ENCODE measurements at places on chromosomes 6 and 20.

DNA sequence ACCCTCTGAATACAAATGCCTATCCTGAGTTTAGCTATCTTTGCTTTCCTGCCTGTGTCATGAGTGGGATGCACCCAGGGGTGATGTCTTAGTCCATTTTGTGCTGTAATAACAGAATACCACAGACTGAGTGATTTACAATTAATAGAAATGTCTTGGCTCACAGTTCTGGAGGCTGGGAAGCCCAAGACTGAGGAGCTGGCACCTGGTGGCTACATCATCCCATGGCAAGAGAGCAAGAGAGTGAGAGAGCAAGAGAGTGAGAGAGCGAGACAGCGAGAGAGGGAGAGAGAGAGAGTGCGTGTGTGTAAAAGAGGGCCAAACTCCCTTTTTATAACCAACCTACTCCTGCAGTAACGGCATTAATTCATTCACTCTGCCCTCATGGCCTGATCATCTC lies 76.8 kb downstream of the PRDM1 start:
- DNase-seq, result no peak

GRCh38 chr6:166907871-166908806 lies 48.2 kb downstream of the RNASET2 start:
- no peak for DNase-seq

DNA sequence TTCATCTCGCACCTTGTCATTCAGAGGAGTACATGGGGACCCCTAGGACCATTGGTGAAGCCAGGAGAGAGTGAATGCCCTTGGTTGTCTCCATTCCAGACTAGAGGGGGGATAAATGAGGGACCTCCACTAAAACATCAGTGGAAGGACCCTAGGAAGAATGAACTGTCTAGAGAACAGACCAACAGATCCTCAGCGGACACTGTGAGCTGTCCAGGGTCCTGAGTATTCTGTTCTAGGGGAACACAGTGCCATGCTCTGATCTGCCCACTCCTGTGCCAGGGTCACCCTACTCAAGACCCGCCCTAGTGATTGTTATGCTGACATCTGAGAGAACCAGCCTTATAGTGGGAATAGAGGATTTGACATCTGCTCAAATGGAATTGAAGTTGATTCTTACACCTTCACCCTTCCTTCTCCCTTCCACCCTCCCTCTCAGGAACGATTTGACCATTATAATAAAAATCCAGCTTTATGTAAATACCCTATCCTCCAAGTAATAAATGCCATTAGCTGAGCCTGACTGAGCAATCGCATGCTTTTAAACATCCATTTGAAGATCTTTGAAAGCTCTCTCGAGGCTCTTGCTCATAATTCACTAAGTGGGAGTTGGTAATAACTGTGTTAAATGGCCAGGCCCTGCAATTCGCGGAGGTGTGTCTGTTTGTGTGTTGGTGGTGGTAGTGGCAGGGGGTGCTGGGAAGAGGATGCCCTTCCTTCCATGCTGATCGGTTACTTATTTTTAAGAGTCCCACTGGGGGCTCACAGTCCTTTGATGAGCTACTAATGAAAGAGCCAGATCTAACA lies 43.6 kb upstream of the SLC32A1 start:
- peak; percentile 28 for DNase-seq

DNA sequence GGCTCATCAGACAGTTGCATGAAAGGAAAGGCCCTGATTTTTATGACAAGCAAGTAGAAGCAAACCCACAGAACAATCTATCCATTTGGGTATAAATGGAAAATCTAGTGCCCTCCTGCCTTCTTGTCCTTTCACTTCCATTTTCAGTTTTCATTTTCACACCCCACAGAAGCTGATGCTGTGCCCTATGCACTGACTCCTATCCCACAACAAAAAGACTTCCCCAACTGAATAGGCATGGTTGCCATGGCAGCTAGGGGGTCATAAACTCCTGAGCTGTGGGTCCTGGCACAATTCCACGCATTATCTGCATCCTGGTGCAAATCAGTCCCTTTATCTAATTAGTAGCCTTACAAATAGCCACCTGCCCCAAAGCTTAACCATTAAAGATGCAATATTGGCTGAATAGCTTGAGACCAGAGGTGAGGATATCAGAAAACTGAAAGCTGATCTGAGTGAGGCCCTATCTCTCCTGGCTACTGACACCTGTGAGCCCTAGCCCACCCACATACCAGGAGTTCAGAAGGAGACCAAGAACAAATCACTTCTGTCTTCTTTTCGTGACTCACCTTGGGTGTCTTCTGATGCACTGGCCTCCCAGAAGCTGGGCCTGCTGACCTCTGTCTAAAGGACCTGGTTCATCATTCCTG lies 34.9 kb upstream of the HEY2 start:
- DNase-seq, result no peak

DNA sequence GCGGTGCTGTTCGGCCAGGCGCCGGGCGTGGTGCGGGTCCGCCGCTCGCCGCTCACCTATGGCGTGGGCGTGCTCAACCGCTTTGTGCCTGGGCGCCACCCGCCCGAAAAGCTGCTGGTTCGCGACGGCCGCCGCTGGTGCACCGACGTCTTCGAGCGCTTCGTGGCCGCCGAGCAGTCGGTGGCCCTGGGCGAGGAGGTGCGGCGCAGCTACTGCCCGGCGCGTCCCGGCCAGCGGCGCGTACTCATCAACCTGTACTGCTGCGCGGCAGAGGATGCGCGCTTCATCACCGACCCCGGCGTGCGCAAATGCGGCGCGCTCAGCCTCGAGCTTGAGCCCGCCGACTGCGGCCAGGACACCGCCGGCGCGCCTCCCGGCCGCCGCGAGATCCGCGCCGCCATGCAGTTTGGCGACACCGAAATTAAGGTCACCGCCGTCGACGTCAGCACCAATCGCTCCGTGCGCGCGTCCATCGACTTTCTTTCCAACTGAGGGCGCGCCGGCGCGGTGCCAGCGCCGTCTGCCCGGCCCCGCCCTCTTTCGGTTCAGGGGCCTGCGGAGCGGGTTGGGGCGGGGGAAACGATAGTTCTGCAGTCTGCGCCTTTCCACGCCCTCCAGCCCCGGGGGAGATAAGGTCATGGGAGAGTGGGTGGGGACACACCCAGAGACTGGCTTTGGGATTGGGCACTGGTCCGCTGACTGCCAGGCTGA lies 15.7 kb downstream of the ADISSP start:
- no peak for DNase-seq

GRCh38 chr6:162029873-162030576 lies 697.5 kb downstream of the PRKN start:
- no peak for DNase-seq

- DNase-seq, result no peak
These were observed 549.4 kb upstream of the SYNCRIP start for GRCh38 chr6:86192123-86192522.

GRCh38 chr6:109791301-109791700 lies 100.2 kb downstream of the FIG4 start:
- DNase-seq, result peak; percentile 33

GRCh38 chr6:25918083-25918683 lies 12.3 kb downstream of the SLC17A2 start:
- no peak for DNase-seq

GRCh38 chr20:32780749-32781655 lies 18.8 kb downstream of the DNMT3B start:
- no peak for DNase-seq

DNA sequence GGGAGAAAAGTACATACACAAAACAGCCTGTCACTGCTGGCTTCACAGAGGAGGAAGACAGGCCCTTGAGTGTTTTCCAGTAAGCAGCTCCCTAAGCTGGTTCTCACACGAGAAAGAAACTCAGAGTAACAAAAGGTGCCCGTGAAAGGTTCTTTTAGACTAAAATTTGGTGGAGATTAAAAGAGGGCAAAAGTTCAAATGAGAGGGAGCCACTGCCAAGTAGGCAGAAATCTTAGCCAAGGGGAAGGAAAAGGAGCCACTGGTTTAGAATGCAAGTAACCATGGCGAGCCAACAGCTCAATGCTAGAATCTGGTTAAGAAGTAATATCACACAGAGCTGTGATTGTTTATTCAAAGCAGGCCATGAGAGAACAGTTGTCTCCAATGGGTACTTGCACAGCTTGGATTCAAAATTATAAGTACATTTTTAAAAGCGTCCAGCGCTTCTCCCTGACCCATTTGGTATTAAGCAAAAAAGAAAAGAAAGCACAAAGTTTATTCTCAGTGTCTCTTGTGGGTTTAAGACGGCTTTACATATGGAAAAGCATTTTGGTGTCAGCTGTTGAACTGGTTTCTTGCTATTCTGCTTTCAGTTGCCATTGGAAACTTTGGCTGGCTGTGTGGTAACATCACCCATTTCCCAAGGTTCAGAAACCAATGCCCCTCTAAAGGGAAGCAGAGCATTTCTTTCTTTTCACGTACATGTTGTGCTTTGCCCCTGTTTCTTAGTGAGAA lies 648.5 kb downstream of the RNF144B start:
- no peak for DNase-seq

DNA sequence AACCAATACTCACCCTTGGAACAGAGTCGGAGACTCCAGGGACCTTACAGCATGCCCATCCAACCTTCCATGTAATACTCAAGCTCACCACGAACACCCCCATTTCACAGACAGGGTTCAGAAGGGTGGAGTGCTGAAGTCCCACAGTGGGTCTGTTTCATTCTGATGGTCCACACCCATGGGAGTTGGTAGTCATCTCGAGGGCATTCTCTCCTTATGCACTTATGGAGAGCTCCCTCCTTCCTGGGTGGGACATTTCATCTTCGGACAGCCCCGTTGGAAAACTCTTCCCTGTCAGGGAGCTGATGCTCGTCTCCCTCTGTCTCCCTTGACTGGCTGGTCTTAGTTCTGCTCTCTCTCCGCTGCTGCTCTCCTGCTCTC lies 38.9 kb downstream of the COX4I2 start:
- DNase-seq, result no peak

DNA sequence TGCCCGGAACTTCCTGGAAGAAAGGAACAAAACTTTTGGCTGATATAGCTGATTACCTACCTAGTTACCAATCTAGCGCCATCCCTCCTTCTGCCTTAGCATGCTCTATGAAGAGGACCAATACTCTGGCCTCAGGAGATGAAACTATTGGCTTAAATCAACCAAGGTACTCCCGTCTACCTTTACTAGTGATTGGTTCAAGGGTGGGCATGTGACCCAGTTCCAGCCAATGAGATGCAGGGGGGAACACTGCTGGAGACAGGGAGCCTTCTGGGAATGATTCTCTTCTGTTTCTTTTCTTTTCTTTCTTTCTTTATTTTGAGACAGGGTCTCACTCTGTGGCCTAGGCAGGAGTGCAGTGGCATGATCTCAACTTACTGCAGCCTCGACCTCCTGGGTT lies 72.6 kb upstream of the CCDC167 start:
- no peak for DNase-seq

GRCh38 chr6:80276861-80277260 lies 170.4 kb downstream of the BCKDHB start:
- DNase-seq, result no peak

DNA sequence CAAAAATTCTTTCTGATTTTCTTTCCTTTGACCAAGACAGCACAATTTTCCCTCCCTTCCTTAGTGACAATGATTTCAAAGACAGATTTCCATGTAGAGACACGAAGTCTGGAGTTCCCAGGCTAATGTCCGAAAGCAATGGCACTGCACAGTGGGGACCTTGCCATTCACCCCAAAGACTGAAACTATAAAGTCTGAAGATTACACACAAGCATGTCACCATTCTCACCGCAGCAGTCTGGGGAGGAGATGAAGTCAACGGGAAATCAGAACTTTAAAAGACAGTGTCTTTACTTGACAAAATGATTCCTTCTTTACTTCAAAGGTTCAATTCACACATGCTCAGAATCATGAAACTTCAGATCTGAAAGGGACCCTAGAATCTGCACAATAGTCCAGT lies 8.3 kb downstream of the B4GALT5 start:
- DNase-seq, result no peak

GRCh38 chr6:168826726-168827585 lies 386.0 kb downstream of the SMOC2 start:
- no peak for DNase-seq

GRCh38 chr6:12570461-12571030 lies 146.0 kb upstream of the PHACTR1 start:
- DNase-seq, result peak; percentile 59

GRCh38 chr6:93139408-93140081 lies 279.8 kb downstream of the EPHA7 start:
- DNase-seq, result no peak

DNA sequence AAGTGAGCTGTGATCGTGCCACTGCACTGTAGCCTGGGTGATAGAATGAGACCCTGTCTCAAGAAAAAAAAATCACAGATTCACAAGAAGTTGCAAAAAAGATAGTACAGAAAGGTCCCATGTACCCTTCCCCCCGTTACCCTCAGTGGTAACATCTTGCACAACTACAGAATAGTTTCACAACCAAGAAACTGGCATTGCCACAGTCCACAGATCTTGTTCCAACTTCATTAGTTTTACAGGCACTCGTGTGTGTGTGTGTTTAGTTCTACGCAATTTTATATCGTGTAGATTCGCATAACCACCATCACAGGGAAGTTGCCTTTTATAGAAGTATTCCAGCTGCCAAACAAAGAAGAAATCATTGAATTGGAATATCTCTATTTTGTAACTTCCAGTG lies 19.1 kb downstream of the SPATA2 start:
- DNase-seq, result no peak

DNA sequence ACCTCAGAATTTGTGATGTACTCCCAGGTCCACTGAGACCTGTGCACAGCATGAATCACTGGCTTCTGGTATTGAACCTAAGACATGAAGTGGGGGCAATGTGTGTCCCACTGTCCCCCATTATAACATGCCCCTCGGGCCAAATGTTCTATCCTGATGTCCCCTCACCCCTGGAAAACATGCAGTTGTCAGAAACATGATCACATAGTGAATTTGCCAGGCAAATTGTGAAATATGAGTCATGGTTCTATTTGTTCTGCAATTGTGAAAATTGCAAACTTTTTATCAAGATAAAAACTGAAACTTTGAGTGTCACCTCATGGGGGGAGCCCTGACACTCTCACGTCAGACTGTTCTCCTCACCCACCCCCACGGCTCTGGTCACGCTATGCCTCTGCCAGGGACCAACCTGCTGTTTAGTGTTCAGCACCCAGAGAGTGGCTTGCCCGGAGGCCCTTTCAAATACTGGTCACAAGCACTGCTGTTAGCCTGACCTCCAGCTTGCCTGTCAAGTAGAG lies 305.3 kb downstream of the CLIC5 start:
- DNase-seq, result peak; percentile 23

DNA sequence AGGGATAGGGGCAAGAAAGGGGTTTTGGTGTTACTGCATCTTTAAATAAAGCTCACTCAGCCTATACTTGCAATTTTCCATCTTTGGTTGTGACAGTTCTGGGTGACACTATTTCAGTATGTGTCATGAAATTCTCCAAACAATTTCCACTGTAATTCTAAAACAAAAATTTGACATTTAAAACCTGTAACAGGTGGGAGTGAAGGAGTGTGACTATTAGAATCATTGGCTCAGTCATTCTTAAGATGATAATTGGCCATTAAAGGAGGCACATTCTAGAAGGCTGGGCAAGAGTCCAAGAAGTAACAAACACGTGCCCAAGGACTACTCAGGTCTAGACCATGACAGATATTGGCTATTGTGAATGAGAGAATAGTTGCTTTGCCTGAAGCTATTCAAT lies 153.3 kb upstream of the ARG1 start:
- no peak for DNase-seq

DNA sequence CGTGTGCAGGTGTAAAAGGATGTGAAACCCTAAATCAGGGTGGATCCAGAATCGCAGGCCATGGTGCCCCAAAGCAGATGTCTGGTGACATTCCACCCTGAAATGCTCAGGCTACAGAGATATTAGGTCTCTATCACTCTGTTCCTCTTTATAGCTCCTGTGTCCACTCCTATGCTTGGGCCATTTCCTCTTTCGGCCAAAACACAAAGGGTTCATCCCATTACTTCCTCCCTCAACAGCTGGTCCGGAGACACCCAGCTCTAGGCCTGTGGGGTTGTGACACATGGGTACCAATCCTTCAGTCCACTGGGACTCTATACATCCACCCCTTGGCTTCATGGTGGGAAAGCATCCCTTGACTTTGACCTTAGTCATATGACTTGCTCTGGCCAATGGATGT lies 1.7 kb upstream of the SIGLEC1 start:
- no peak for DNase-seq
